Mesangial cell (primary cell): ENCODE measurements at places on chromosomes 16 and 17. TPM values are rescaled to one million over a fixed set of nuclear protein-coding genes. Genes with fewer than 3 reads are reported as not detected.

Gene CLEC18C
- 2.1 and 8.5 TPM in 2 replicates for total RNA-seq

Gene CBLN1
- not detected in 2 replicates for total RNA-seq

Gene FAM234A
- 77.1 and 163 TPM in 2 replicates for total RNA-seq

Gene WNK4
- total RNA-seq = 4.8 and 6.7 TPM in 2 replicates

Gene DNASE1L2
- 0.51 TPM in 1 of 2 replicates, not detected in the other for total RNA-seq

Gene KRT36
- total RNA-seq = not detected in 2 replicates

Gene TOM1L1
- 30.6 and 45.4 TPM in 2 replicates for total RNA-seq

Gene RAPGEFL1
- 1.8 and 3.4 TPM in 2 replicates for total RNA-seq

Gene PIRT
- total RNA-seq = not detected in 2 replicates

Gene TOM1L2
- 23.8 and 41.8 TPM in 2 replicates for total RNA-seq

Gene KCNJ2
- 0.49 and 1.8 TPM in 2 replicates for total RNA-seq

Gene CBFA2T3
- total RNA-seq = not detected in 2 replicates

Gene MYO15A
- 0.16 and 0.63 TPM in 2 replicates for total RNA-seq

Gene ATP1B2
- 0.13 TPM in 1 of 2 replicates, not detected in the other for total RNA-seq

Gene TACO1
- total RNA-seq = 24.3 and 28.4 TPM in 2 replicates

Gene UTS2R
- total RNA-seq = not detected in 2 replicates

Gene P2RX1
- total RNA-seq = under 0.01 TPM in 1 of 2 replicates, not detected in the other

Gene KRT32
- total RNA-seq = not detected in 2 replicates

Gene HOXB5
- total RNA-seq = 1.3 and 3.4 TPM in 2 replicates

Gene ARHGAP44
- 1.8 and 3.8 TPM in 2 replicates for total RNA-seq

Gene FOXN1
- not detected in 2 replicates for total RNA-seq

Gene HIGD1B
- not detected in 2 replicates for total RNA-seq

Gene TMC7
- 0.33 and 0.76 TPM in 2 replicates for total RNA-seq

Gene CD68
- total RNA-seq = 12.1 and 20.0 TPM in 2 replicates
